Fibroblast of the conjunctiva (primary cell): ENCODE measurements at places on chromosomes 5 and 9.
A peak's percentile ranks its signal among the peaks of the same experiment; 100 is the strongest.

DNA sequence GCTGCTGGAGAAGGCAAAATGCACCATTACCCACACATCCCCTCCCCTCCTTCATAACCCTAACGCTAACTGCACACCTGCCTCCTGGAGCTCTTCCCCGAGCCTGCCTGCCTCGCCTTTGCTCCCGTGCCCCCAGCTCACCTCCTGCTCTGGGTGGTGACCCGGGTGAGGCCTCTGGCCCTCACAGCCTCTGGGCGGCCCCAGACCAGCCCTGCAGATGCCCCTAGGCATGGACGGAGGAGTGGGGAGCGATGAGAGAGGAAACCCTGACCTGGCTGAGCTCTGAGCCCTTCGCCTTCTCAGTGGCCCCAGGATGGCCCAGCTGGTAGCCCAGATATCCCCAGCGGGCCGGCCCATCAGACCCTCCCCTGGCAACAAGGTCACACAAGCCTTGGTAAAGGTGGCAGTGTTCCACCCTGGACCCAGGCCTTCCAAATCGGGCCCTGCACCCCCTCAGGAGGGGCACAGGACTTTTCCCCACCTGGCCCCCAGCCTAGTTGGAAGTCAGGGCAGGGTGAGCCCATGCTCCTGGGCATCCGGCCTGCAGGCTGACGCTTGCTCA lies 14.5 kb upstream of the CAMSAP1 start:
- DNase-seq: no peak

DNA sequence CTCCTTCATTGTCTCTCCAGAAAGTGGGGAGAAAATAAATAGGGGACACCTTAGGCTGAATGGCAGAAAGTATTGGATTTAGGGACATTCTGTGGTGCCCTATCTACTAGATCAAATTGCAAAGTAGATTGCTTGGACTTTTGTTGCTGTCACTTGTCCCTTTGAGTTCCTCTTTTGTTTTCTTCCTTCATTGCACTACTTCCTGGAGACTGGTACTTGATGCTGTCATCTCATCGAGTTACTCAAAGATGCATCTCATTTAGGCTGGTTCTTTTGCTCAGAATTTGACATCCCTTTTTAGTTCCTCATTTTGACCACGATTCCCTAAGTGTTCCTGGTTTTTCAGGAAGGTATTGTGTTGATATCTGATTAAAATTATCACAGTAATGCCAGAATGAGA lies 137.6 kb downstream of the ADGRV1 start:
- DNase-seq: no peak

DNA sequence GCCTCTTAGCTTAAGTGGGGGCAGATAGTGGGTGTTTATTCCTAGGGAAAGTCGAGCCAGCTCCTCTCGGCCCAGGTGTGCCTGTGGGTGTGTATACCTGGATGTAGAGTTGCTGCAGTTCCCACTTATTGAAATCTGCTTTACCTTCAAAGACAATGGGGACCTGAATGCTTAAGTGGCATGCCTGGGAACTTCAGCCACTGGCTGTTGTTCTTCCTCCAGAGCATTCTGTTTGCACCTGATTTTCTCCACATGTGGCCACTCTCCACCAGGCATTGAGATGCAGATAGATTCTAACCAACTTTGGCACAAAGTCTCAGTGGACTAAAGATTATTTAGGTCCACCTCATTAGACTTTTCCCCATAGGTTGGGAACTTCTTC lies 186.8 kb downstream of the ZNF462 start:
- no peak for DNase-seq

- DNase-seq: no peak
Observed at GRCh38 chr9:14746626-14747025, 24.1 kb upstream of the CER1 start.

- no peak for DNase-seq
Observed at GRCh38 chr5:168844016-168844921, 265.1 kb upstream of the PANK3 start.

DNA sequence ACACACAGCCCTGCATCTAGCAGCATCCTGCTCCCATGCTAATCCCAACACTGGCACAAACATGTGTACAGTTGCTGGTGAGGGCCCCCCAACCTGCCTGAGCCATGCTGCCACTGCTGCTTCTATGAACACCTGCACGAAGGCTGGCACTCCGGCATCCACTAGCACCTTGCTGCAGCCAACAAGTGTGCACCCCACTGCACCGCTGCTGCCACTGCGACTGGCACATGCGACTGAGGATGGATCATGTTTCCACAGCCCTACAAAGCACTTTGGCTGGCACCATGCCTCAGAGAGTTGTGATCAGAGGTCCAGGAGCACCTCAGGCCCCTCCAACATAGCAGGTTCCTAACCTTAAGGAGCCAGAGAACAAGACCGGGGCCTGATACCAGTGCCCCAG lies 7.8 kb upstream of the PDCD1LG2 start:
- DNase-seq: no peak

DNA sequence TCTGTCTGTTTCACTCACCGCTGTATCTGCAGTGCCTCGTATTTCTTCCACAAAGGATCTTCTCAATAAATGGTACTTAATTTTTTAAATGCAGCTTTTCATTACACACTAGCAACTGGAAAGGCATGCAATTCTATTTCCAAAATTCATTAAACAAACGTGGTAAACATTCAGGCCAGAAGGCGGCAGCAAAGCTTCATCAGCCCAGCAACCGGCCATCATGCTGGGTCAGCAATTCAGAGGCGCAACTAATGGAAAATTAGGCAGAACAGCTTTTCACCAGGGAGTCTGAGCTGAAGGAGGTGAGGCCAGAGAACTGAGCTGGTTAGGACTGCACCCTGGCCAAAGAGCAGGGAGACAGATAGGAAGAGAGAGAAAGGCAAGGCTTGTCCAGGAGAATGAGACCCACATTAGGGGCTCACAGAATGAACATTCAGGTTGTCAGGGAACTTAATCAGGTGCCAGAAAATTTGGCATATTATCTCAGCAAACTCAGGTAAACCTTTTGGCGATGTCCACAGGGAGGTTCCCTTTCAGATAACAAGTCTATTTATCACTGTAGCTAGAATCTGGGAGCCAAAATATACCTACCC lies 17.7 kb upstream of the RNF180 start:
- DNase-seq: peak; percentile 21

- peak; percentile 31 for DNase-seq
Observed at GRCh38 chr5:142201471-142201887, 92.9 kb downstream of the NDFIP1 start.

DNA sequence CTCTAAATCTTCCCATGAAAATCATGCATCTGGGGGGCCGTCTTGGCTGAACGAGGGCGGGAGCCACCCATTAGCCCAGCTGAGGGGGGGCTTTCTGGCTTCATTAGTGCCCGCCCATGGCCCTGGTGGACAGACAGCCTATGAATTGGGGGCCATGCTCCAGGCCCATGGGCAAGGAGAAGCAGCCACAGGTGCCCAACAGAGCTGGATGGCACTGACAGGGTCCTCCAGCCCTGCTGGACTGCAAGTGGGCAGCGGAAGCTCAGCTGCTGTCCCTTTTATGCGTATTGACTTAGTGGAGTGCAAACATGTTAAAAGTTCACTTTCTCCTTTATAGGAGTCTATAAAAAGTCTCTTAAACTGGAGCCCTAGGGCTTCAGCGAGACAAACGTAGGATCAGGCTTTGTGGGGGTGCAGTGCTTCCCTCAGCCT lies 75.3 kb downstream of the MACROH2A1 start:
- no peak for DNase-seq

DNA sequence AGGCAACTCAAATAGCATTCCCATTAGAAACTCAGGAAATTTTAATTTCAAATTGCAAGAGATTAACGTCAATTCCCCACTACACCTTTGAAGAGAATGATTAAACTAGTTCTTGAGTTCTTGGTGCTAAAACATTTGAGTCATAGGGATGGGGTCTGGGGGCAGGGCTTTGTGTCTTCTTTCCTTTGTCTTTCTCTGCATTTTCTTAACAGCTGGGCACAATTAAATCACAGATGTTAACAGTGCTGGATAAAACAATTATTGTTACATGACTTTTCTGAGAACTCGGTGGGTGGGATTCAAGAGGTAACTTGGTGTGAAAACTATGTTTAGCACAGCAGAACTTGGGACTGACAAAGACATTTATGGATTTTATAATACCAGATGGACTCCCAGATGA lies 351.9 kb upstream of the TNC start:
- DNase-seq: no peak
